ENCODE measurements at places on chromosomes 12 and 14. TPM values are rescaled to one million over a fixed set of nuclear protein-coding genes. Genes with fewer than 3 reads are reported as not detected.

Gene TSHR
- not detected for total RNA-seq

Gene OXA1L
- 75.7 TPM for total RNA-seq

Gene CCDC60
- total RNA-seq = not detected

Gene IKZF4
- total RNA-seq = 3.2 TPM

Gene USP44
- 0.31 TPM for total RNA-seq

Gene NUAK1
- 44.3 TPM for total RNA-seq

Gene SIX6
- total RNA-seq = not detected

- peak overlapping the region; percentile 100 for H3K27ac ChIP-seq
- no peak for DNase-seq
- H3K36me3 ChIP-seq = peaks cover 30% of the 10 kb centered on the region
- no peaks in the 10 kb centered on the region for H3K27me3 ChIP-seq
- peaks cover 38% of the 10 kb centered on the region for H3K4me1 ChIP-seq
- peak overlapping the region; percentile 92 for H3K4me3 ChIP-seq
Measured at GRCh38 chr12:51238037-51238509, 553 bp upstream of the DAZAP2 start.

DNA sequence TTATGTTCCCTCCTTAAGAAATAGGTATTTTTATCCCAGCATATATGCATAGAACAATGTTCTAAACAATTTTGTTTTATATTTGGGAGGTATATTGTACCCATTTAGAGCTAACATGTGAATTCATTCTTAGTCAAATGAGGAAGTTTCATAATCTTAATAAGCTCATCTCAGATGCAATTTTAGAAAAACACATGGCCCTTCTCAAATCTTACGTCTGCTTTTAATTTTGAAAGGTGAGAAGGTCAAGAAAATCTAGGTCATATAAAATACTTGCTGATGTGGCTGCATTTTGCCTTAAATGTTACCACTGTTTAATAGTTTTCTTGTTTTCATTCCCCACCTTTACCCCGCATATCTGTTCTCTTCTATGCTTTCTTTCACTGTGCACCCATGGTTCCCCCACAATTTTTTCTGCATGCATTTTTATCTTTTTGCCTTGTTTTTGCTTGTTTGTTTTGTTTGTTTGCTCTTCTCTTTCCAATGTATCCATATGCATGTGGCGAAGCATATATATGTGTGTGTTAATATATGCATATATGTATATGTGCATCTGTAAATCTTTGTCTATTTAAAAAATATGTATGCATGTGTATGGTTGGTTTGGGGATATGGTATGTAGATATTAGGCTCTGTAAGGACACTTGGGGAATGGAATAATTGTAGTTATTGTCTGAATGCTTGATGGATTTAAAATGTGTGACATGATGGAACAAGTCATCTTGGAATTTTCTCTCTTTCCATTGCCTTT is 317.1 kb downstream of the BCAT1 start:
- DNase-seq = no peak
- H3K27ac ChIP-seq = no peak overlapping the region
- H3K27me3 ChIP-seq = no peaks in the 10 kb centered on the region
- H3K4me1 ChIP-seq = no peaks in the 10 kb centered on the region

- no peak overlapping the region for H3K4me3 ChIP-seq
- DNase-seq = no peak
- H3K27me3 ChIP-seq = no peaks in the 10 kb centered on the region
- no peak overlapping the region for H3K27ac ChIP-seq
Measured at GRCh38 chr12:46360908-46361666, 11.5 kb downstream of the SLC38A2 start.

DNA sequence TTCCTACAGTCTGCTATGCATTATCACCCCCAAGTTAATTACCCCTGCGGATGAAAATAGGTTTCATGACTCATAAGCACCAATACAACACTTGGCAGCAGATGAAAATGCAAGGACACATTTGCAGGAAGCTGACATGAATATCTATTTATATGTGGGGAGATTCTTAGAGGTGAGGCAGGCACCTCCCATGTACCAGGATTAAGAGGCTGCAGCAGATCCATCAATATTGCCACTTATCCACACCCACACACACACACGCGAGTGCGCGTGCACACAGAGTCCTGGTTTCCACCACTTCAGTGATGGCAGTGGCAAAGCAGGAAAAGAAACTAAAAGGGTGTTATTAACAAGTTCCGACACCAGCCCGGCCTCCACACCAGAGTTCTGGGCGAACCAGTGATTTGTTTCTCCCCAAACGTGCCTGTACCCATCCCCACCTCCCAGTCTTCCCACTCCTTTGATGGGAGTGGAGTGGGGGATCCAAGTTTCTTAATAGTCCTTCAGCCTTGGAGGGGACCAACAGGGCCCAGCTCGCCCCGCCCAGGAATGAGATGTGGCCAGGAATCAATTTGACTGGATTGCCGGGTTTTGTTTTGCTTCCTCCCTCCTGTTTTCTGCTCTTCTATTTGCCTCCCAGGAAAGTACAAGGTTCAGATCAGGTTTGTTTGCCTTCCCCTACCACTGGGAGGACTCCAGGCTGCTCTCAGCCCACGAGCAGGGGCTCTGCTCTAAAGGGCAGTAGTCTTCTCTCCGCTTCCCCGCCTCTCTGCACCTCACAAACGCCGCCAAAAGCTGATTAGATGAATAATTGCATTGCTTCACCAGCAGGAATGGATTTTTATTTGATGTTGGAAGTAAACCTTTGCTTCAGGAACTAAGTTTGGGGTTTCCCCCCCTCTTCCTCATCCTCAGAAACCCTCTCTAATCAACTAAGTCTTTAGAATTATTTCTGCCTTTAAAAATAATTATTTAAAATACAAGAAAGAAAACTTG is 5.2 kb downstream of the IRF2BPL start:
- peak overlapping the region; percentile 78 for H3K4me3 ChIP-seq
- H3K27me3 ChIP-seq = no peaks in the 10 kb centered on the region
- H3K36me3 ChIP-seq = peaks cover 7% of the 10 kb centered on the region

DNA sequence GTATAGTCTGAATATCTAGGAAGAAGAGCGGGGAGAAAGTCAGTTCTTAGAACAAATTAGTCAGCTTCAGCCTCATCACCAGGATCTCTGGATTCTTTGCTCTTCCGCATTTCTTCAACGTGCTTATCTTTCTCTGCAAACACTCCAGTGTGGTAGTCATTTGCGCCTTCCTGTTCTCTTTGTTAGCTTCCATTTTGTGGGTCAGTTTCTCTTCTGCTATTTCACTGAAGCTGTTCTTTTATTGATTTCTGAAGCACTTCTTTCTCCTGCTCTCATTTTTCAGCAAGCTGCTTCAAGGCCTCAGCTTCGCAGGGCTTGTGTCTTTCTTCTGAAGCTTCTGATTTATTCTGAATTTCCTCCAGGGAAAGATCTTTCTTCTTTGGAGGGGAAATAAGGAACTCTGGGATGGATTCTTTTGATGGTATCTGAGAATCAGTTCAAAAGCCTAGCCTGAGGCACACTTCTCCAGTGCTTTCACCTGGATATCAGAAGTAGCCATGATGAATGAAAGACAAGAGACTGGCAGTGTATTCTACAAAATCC is 13.5 kb downstream of the AMN1 start:
- no peak overlapping the region for H3K4me3 ChIP-seq
- H3K4me1 ChIP-seq = no peaks in the 10 kb centered on the region
- H3K36me3 ChIP-seq = peaks cover 6% of the 10 kb centered on the region
- peak overlapping the region; percentile 21 for H3K27ac ChIP-seq

GRCh38 chr14:103512701-103513611 is 9.7 kb downstream of the CKB start:
- H3K36me3 ChIP-seq = peaks cover 14% of the 10 kb centered on the region
- no peak overlapping the region for H3K4me3 ChIP-seq
- no peaks in the 10 kb centered on the region for H3K27me3 ChIP-seq
- peak; percentile 81 for DNase-seq
- peak overlapping the region; percentile 82 for H3K27ac ChIP-seq

DNA sequence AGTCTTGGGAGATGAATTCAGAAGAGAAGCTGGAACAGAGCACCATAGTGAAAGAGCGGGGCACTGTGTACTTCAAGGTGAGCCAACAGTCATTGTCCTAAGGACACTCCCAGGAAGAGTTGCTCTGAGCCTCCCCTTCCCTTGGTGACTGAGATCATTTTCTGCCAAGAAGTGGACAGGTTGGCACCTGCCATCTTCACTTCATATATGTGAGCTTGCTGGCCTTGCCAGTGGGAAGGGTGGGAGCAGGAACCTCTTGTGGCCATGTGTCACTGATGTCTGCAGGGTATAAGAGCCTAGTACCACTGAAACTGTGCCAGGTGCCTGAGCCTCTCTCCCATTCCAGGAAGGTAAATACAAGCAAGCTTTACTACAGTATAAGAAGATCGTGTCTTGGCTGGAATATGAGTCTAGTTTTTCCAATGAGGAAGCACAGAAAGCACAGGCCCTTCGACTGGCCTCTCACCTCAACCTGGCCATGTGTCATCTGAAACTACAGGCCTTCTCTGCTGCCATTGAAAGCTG is 5.3 kb downstream of the FKBP4 start:
- peaks cover 75% of the 10 kb centered on the region for H3K36me3 ChIP-seq
- peaks cover 45% of the 10 kb centered on the region for H3K4me1 ChIP-seq
- no peak for DNase-seq
- H3K4me3 ChIP-seq = no peak overlapping the region
- H3K27me3 ChIP-seq = no peaks in the 10 kb centered on the region

- no peaks in the 10 kb centered on the region for H3K36me3 ChIP-seq
- H3K27me3 ChIP-seq = no peaks in the 10 kb centered on the region
- DNase-seq = no peak
- H3K4me1 ChIP-seq = no peaks in the 10 kb centered on the region
- H3K4me3 ChIP-seq = no peak overlapping the region
Measured at GRCh38 chr14:89828471-89829165, 125.9 kb downstream of the EFCAB11 start.

DNA sequence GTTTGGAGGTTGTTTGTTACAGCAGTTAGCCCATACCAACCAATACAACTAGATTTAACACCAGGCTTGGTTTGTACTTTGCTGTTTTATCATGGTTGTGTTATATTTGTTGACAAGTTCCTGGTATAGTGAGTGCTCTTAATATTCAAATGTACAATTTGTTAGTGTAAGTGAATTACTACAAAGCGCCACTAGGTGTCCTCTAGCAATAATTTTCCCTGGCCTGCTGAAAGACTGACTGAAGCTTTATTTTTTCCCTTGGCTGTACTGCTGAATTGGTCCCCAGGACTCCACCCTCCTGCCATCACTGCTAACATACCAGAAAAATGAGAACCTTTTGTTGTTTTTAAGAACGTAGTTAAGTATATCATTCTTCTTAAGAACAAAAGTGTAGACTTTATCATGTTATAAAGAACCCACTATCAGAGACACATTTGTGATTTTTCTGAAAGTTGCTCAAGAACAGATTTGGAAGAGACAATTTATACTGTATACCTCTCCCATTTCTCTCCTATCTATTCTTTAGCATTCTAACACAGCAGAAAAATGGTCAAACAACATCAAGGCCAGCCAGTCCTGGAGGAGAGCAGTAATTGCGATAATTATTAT is 75.3 kb upstream of the FAR2 start:
- H3K27me3 ChIP-seq = no peaks in the 10 kb centered on the region
- H3K27ac ChIP-seq = no peak overlapping the region
- H3K36me3 ChIP-seq = no peaks in the 10 kb centered on the region
- no peaks in the 10 kb centered on the region for H3K4me1 ChIP-seq
- no peak for DNase-seq
- no peak overlapping the region for H3K4me3 ChIP-seq

GRCh38 chr12:96587691-96588090 is 98.3 kb downstream of the CFAP54 start:
- no peak for DNase-seq
- no peaks in the 10 kb centered on the region for H3K36me3 ChIP-seq
- no peaks in the 10 kb centered on the region for H3K4me1 ChIP-seq

DNA sequence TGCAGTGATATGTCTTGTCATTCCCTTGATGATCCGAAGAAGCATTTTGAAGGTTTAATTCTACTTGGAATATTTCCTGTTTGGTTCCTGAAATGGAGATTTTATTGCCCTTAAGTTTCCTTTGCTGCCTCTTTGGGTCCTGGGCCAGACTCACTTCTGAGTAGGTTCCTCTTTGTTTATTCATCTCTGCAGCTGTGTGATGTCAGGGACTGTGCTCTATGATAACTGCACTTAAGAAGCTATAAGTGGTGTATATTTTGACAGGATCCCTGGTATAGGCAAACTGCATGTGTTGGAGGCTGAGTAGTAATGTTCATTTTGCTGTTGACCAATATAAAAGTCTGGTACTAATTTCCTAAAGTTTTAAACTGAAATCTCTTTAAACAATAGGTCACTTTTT is at the start of gene KLRC4:
Gene KLRC4 (minus strand): TSS at position 366 of the 400 bp plus-strand sequence. CDS start 182 bp downstream, at position 184.
- H3K27me3 ChIP-seq = no peaks in the 10 kb centered on the region
- no peaks in the 10 kb centered on the region for H3K36me3 ChIP-seq
- peak within 1 kb of the TSS; percentile 5 for H3K4me3 ChIP-seq
- no peak within 1 kb of the TSS for H3K27ac ChIP-seq
- H3K4me1 ChIP-seq = no peaks in the 10 kb centered on the region

DNA sequence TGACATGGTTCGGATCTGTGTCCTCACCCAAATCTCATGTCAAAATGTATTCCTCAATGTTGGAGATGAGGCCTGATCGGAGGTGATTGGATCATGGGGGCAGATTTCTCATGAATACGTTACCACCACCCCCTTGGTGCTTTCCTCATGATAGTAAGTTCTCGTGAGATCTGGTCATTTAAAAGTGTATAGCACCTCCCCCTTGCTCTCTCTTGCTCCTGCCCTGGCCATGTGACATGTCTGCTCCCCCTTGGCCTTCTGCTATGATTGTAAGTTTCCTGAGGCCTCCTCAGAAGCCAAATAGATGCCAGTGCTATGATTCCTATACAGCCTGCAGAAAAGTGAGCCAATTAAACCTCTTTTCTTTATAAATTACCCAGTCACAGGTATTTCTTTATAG is 7.1 kb downstream of the OR6C68 start:
- H3K4me3 ChIP-seq = no peak overlapping the region
- no peak for DNase-seq
- no peaks in the 10 kb centered on the region for H3K27me3 ChIP-seq
- no peaks in the 10 kb centered on the region for H3K36me3 ChIP-seq
- H3K27ac ChIP-seq = no peak overlapping the region
- no peaks in the 10 kb centered on the region for H3K4me1 ChIP-seq

- no peaks in the 10 kb centered on the region for H3K4me1 ChIP-seq
- DNase-seq = no peak
- H3K4me3 ChIP-seq = no peak overlapping the region
- H3K27me3 ChIP-seq = no peaks in the 10 kb centered on the region
- no peak overlapping the region for H3K27ac ChIP-seq
Measured at GRCh38 chr14:45679853-45680252, 426.9 kb upstream of the MIS18BP1 start.

GRCh38 chr14:85306024-85306423 is 223.9 kb upstream of the FLRT2 start:
- no peak overlapping the region for H3K27ac ChIP-seq
- H3K4me3 ChIP-seq = no peak overlapping the region
- DNase-seq = no peak
- H3K36me3 ChIP-seq = no peaks in the 10 kb centered on the region
- no peaks in the 10 kb centered on the region for H3K4me1 ChIP-seq

DNA sequence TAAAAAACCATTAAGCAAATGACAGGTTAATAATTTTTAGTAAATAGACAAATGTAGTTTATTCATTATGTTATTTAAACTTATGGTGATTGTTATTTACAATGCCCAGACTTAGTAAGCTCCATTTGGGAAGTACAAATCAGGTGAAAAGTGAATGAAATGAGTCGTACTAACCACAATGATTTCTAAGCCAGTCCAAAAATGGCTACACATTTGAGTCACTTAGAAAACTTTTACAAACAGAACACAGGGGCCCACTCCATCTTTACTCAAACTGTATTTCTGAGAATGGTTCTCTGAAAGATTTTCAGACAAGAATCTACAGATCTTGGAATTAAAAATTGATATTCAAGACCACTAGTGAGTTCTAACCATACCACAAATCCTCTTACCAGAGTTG is 653.3 kb upstream of the MIS18BP1 start:
- H3K4me1 ChIP-seq = no peaks in the 10 kb centered on the region
- H3K27me3 ChIP-seq = no peaks in the 10 kb centered on the region
- H3K27ac ChIP-seq = no peak overlapping the region
- H3K36me3 ChIP-seq = no peaks in the 10 kb centered on the region
- H3K4me3 ChIP-seq = no peak overlapping the region
